ENCODE measurements at places on chromosomes 3 and 15.
A peak's percentile ranks its signal among the peaks of the same experiment; 100 is the strongest.

DNA sequence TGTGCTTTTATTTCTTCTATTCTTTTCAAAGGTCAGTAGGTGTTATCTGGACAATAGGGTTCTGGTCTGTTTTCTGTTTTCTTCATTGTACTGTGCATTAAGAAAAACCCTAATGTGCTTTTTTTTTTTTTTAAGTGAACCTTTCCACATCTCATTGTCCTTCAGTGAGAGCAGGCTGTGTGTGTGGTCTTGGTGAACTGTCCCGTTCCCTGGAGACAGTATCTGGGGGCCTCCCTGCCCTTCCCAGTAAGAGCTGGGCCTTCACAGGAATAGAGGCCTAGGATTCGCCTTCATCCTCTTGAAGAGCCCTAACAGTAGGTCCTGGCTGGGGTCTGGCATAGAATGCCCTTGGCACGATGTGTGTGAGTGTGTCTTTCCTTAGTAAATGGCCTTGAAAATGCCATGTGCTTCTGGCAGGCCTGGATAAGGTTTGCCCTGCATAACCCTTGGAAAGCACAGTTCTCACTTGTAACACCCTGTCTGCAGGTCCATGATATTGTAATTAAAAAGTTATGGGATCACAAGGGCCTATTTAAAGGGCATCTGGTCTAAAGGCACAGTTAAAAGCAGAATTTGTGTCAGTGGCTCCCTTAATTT lies 81.2 kb downstream of the IGF1R start:
- no peak for DNase-seq

DNA sequence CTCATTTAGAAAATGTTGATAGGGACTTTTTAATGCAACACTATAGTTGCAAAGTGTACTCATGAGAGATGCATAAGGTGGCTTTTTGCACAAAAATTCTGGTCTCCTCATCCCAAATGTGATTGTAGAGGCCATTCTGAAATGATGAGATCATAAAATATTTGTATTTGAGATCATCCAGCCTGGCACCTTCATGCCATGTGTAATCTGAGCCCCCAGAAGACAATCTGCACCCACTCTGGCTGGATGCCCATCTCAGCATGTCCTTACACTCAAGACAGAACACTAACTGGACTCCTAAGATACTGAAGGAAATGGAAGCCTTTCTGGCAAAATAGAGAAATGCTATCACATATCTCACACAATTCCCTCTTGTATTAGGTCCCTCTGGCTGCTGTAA lies 49.2 kb downstream of the SLC7A14 start:
- no peak for DNase-seq

GRCh38 chr3:157752956-157753786 lies 250.0 kb upstream of the VEPH1 start:
- no peak for DNase-seq

DNA sequence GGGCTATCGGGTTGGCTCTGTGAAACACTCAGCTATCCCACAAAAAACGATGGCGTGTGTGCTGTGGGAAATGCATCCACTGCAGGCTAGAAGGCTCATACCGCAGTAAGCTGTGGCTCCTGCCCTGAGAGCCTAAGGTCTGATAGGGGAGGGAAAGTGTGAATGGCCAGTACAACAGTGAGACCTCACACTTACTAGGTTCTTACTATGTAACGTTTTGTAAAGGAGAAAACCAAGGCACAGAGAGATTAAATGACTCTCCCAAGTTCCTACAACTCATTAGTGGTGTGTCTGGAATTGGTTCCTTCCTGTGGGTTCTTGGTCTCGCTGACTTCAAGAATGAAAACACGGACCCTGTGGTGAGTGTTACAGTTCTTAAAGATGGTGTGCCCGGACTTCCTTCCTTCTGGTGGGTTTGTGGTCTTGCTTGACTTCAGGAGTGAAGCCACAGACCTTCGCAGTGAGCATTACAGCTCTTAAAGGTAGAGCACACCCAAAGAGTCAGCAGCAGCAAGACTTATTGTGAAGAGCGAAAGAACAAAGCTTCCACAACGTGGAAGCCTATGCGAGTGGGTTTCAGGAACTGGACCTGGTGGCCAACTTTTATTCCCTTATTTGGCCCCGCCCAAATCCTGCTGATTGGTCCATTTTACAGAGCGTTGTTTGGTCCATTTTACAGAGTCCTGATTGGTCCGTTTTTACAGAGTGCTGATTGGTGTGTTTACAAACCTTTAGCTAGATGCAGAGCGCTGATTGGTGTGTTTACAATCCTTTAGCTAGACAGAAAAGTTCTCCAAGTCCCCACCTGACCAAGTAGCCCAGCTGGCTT lies 161.7 kb downstream of the POLR2M start:
- peak; percentile 0 for DNase-seq

DNA sequence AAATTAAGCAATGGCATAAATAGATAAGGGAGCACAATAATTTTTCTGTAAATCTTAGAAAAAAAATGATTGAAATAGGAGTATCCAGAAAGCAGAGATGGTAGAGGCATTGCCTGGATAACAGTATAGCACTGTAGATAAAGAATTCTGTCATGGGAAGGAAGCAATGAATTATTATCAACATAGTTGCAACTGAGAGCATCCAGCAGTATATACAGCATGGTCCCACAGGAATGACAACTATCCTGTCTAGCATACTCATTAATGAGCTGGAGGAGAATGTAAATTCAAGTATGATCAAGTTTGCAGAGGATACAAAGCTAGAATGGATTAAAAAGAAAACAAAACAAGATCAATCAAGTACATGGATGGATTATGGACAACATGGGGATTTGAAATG lies 90.8 kb downstream of the DPH6 start:
- DNase-seq = no peak
